ENCODE measurements at places on chromosomes 16 and 17.

DNA sequence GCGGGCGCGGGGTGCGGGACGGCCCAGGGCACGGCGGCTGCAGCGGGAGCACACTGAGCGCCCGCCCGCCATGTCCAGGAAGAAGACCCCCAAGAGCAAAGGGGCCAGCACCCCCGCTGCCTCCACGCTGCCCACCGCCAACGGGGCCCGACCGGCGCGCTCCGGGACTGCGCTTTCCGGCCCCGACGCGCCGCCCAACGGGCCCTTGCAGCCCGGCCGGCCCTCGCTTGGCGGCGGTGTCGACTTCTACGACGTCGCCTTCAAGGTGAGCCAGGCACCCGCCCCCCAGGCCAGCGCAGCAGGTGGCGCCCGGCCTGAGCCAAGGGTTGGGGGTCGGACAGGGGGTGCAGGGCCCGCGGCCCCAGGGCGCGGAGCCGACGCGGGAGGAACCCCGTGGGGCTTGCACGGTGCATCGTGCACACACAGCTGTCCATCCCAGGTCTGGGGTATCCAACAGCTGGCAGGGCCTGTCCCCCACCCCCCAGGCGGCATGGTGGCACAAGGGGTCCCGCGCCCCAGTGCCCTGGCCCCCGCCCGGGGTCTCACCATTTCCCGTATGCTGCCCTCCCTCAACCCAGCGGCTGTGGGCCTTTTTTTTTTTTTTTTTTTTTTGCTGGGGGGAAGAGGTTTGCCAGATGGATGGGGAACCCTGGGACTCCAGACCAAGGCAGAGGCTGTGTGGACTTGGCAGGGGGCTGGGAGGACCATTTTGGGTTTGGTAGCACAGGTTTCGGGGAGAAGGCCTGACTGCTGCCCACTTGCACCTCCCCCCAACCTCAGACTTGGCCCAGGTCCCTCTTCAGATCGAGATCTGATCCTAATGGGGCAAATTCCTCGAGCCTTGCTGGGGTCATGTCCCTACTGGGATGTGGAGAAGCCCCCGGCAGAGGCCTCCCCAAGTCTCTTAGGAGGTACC, 547 bp downstream of the RAB26 start:
- DNase-seq, result no peak

DNA sequence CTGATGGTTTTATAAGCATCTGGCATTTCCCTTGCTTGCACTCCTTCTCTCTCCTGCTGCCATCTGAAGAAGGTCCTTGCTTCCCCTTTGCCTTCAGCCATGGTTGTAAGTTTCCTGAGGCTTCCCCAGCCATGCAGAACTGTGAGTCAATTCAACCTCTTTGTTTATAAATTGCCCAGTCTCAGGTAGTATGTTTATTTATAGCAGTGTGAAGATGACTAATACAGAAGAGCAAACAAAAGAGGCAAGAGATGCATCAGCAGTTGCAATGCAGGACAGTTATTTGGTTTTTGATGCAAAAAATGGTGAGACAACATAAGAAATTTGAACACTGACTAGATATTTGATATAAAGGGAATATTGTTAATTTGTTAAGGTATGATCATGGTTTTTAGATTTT, 16.8 kb downstream of the TMEM100 start:
- DNase-seq, result no peak

GRCh38 chr16:12461971-12462370, 341.7 kb downstream of the CPPED1 start:
- no peak for DNase-seq

GRCh38 chr17:76547183-76547641, 7.4 kb downstream of the PRCD start:
- DNase-seq, result no peak

- DNase-seq, result no peak
These were observed 1.1 kb upstream of the NTN1 start for GRCh38 chr17:9020096-9020823.

- no peak for DNase-seq
These were observed 17.3 kb upstream of the WFDC1 start for GRCh38 chr16:84277244-84277823.

DNA sequence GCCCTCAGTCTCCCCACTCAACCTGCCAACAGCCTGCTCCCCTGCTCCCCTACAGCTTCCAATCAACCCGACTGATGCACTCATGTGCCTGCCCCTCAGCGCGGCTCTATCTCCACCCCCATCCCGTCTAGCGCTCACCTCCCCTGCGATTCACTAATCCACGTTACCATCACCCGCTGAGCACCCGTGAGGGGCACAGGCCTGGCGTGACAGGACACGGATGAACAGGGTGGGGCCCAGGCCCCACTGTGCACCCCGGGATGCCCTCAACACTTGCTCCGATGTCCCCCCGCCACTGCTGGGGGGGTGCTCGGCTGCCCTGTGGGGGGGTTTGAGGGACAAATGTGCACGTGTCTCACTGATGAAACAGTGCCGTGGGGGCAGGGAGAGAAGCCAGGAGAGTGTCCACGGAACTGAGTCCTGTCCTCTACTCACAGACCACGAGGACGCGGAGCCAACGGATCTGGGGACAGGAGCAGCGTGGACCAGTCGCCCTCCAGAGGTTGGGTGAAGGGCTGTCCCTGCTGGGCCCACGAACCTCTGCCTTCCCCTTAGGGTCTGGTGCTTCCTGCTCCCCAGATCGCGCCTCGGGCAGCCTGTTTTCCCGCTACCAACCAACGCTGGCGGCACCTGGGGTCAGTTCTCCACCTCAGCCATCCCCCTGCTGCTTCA, 66.7 kb downstream of the RPH3AL start:
- no peak for DNase-seq
